Caki2 (cell line): ENCODE measurements at places on chromosomes 11 and 22.

DNA sequence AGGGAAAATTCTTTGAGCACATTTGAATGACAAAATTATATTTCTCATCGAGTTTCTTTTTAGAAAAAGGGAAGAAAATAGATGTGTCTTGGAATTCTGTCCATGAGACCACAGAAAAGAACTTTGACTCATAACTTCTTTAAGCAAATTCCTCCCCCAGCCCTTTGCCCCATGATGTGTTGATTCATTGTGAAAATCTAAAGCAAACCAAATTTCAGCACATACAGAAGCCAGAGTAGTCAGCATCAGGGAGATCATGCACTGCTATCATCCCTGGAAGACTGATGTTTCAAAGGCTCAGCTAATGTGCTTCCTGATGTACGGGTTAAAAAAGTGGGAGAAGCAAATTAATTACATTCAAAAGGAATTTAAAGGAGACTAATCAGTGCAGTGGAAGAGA, 159.7 kb downstream of the FAT3 start:
- DNase-seq, result no peak

DNA sequence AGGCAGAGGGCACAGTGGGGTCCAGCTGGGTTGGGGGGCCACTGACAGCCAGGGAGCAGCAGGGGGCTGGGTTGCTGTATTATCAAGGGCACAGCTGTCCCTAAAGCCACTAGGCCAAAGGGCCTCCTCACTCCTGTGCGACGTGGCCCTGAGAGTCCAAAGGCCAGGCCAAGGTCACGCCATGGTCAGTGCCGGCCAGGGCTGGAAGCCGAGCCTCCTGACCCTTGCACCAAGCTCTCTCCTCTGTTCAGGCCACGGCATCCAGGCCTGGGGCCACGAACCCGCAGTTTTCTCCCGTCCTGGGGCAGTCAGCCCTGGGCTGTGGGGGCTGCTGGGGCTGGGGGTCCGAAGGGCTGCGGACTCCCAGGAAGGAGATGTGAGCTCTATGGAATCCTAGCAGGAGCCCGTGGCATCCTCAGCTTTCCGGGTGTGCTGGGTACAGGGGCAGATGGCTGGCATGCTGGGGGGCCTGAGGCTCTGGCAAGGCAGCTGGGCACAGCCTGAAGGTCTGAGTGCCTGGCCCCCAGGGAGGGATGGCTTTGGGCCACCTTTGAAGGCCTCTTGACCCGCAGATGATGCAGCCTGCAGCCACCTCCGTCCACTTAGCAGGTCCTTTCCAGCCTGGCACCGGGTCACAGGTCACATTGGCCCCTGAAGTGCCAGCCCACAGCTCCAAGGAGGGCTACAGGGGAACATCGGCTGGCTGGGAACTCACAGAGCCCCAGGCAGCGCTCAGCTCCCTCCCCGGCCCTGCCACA, 17.3 kb upstream of the PPARA start:
- DNase-seq, result no peak

- no peak for DNase-seq
Measured at GRCh38 chr11:31355131-31355530, 14.4 kb downstream of the DCDC1 start.

DNA sequence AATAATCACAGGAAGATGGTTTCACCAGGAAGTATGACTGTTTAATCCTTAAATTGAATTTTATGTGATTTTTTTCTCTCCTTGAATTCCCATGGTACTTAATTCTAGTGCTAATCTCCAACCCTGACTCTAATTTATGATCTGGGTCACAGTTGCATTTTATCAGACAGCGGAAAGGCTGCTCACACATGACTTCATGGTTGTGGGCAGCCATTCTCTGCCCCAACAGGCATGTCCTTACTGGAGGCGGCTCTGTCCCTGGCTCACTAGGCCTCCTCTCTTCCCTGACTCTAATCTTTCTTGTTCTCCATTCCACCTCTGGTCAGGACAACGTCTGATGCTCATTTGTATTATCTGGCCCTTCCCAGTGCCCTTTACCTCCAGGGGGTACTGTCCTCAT, 184.4 kb downstream of the CHST1 start:
- no peak for DNase-seq

DNA sequence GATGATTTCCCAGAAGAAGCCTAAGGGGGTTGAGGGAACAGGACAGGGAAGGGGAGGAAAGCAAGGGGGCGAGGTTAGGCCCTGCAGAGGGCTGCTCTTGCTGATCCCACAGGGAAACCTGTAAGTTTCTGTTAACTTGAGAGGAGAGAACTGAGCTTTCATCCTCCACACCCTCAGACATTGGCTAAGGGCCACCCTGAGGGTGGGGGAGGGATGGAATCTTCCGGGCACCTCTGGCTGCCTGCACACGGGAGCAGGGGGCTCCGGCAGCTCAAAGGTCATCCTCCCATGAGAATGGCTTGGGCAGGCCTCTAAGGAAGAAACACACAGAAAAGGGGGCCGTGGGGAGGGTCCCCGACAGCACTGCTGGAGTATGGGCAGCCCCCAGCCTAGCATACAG, 108.1 kb downstream of the TSPAN18 start:
- DNase-seq, result no peak

DNA sequence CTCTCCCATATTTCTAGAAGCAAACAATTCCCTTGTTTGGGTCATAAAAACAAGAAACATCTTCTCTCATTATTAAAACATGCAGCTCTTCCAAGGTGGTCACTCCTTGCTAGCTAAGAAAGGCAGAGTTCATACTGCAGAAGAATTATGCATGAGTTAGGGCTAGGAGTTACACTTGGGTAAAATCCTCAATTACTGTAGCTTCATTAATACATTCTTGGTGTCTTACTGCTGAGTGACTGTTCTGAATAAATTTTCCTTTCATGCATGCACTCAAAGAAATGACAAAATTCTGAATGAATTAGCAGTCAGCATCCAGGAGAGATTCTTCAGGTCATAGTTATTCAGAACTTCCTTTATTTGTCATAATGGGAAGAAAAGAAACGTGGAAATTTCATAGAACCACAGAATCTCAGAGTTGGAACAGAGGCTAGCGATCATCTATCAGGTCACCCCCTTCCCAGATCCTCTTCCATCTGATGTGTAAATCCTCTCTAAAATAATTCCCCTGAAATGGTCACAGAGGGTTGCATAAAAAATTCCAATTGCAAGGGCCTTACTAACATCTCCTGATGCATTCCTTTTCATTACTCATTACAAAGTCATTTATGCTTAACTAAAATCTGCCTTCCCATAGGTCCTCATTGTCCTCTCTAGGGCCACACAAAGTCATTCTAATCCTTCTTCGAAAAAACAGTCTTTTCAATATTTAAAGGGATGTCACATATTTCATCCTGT, 771.5 kb downstream of the DLG2 start:
- DNase-seq, result no peak

DNA sequence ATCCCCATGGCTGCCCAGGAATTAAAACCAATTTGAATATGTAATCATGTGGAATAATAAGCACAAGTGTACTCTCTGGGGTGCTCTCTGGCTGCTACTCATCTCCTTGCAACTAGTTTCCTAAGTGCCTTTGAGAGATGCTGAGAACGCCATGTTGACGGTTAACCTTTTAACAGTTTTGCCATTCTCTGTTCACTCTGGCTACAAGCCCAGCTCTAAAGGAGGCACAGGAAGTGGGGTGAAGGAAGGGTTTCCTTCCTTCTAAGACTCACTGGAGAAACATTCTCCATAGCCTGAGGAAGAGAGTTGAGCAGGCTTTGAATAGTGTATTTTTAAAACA, 122.0 kb upstream of the ZC3H12C start:
- no peak for DNase-seq
